Kidney tubule cell (primary cell): ENCODE measurements at places on chromosomes 5 and 9.

GRCh38 chr5:17177501-17178372 lies 39.7 kb upstream of the BASP1 start:
- DNase-seq: no peak

DNA sequence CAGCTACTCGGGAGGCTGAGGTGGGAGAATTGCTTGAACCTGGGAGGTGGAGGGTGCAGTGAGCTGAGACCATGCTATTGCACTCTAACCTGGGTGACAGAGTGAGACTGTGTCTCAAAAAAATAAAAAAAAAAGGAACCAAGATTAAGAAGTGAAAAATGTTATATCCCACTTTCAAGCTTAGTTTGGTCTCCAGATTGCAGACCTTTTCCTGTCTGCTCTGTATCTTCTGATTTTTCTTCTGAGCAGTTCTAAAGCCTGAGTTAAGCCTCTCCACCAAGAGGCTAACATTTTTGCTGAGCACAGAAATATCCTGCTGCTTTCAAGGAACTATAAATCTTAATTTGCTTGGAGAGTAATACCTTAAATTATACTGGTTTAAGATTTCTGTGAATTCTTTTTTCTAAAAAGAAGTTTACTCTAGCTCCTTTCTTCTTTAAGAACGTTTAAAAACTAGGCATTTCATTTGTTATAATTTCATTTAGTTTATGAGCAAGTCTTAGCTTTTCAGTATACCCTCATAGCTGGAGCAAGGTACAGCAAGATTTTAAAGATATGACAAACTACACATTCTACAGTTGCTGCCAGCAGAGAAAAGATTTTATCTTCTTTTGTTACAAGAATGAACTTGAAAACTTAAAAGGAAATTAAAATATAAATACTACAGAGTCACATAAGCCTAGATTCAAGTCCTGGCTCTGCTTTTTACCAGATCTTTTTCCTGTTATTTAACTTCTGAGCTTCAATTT lies 55.0 kb downstream of the GARNL3 start:
- DNase-seq: no peak

- no peak for DNase-seq
Measured at GRCh38 chr9:116767219-116767618, 80.1 kb downstream of the TRIM32 start.

DNA sequence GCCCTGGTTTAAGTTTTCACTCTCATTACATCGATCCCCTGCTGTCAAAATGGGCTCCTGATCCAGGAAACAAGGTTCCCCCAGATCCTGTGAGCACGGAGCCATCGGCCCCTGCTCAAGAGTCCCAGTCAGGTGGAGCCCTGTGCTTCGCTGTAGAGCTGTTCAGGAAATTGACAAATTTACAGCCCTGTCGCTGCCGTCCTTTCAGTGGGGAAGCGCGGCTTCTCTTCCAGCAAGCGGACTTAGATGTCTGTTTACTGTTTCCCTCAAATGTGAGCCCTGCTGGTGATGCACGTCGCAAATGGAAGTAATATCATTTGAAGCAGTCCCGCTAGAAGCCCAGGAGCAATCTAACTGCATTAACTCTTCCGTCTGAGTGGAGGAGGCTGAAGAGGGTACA lies 760.9 kb upstream of the WWC1 start:
- DNase-seq: no peak

- DNase-seq: no peak
Measured at GRCh38 chr5:130571076-130571475, 594.0 kb downstream of the HINT1 start.

DNA sequence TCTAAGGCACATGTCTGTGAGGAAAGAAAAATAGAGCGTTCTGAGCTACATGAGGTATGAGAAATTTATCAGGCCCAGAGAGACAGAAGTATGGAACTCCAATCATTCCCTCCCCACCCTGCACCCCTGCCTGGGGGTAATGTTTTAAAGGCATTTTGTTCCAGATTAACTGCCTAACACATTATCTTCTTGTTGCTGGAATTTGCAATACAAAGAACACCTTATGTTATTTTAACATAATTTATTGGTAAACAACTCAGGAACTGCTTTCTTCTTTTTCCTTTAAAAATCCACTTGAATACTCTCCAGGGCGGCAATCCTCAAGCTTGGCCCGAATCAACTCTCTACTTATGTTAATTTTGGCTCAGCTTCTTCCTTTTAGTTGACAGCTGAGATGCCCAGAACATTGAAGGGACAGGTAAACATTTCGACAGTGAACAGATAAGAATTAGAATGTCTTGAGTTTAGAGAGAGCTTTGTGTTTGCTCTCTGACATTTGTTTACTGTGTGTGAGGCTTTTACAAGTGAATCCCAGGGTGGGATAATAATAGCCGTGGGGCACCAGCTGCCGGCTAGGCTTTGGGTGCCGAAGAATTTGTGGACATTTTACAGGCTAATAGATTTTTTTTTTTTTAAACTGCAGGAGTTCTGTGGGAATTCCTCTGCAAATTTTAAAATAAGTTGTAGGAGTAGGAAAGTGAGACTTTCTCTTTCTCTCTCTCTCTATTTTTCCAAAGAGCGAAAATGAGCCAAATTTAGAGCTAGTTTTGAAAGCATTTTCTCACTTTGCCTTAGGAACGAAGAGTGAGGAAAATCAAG lies 96.4 kb upstream of the TAF11L2 start:
- no peak for DNase-seq

GRCh38 chr9:2666569-2666968 lies 45.0 kb downstream of the VLDLR start:
- DNase-seq: no peak

GRCh38 chr9:19255821-19256220 lies 25.3 kb downstream of the DENND4C start:
- no peak for DNase-seq

GRCh38 chr9:107090218-107090617 lies 192.9 kb upstream of the RAD23B start:
- no peak for DNase-seq

DNA sequence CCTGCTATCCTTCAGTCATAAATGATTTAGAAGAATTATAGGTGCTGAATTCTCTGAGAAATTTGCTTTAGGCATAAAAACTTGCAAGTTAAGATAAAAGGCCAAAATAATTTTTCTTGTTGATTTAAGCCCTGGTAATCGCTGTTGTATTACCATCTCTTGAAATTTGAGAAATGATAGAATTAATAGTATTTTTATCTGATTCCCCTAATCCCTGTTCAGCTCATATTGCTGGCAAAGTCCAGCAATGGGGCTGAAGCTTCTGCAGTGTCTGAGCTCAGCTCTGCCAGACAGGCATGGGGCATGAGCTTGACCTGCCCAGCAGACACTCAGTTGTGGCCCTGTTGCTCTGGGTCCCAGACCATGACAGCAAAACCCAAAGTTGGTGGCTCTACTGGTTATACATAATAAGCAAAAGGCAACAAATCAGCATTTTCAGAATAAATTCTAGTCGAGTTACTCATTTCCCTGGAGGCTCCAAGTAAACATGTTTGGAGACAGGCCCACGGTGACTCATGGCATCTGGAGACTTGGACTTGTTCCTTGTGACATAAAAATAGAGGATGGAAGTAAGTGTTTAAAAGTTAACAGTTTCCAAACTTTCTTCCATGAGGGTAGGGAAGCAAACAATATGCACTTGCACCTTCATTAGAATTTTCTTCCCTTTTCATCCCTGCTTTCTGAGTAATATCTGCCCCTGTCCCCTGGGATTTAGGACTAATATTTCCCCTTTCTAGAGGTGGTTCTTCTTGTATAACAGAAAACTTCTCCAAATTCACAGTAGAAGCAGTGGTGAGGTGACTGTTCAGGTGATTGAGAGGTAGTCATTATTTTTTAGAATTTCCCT lies 60.2 kb upstream of the SLC2A8 start:
- peak; percentile 91 for DNase-seq

DNA sequence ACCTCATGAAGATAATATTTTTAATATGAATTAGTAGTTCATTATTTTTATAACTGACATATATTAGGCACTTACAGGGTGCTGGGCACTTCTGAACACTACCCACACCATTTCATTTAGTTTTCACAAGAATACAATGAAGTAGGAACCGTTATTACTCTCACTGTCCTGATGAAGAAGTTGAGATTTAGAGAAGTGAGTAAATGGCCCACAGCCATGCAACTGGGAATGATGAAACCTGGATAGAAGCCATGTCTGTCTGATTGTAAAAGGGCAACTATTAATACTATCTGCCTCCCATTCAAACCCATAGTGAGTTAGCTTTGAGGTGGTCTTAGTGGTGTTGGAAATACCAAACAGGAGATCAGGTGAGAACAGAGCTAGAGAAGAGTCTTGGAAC lies 29.6 kb upstream of the OTULINL start:
- no peak for DNase-seq

DNA sequence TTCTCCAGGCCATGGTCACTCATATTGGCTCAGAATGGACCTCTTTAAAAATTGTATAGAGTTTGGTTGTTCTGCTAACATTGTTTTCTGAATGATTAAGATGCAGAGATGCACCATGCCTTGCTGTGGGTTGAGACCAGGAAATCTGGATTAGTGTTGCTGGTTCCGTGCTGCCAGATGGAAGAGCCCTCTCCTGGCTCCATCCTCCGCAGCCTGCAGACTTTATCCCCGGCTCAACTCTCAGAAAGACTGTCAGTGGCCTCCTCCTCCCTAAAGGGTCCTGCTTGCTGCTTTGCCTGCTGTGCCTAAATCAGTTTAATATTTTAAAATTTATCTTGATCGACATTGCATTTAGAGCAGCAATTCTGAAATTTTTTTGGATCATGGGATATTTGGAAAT lies 196.7 kb downstream of the TENT4A start:
- DNase-seq: no peak

DNA sequence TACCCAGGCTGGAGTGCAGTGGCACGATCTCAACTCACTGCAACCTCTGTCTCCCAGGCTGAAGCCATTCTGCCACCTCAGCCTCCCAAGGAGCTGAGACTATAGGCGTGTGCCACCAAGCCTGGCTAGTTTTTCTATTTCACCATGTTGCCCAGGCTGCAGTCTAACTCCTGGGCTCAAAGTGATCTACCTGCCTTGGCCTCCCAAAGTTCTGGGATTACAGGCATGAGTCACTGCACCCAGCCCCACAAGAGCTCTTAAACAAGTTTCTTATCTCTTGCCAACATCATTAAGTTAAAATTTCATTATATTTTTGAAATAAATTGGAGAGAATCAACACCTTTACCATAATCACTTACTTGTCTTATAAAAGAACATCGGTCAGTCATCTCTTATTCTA lies 280.3 kb downstream of the ARHGEF28 start:
- DNase-seq: no peak

- no peak for DNase-seq
Measured at GRCh38 chr5:67073045-67073680, 123.4 kb downstream of the CD180 start.

DNA sequence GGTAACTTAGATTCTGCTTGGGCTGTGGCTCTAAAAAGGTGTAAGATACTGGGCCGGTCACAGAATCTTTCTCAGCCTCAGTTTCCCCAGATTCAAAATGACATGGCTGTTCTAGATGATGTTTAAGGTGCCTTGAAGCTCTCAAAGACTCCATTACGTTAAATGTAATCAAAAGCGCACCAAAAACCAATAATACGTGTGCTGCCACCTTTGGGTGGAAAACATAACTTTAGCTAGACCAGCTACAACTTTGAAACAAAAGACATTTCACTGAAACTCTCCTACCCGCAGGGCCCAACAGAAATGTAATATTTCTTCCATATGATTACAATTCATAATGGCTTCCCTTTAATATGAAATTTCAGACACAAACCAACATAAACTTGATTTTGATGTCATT lies 35.0 kb upstream of the PCSK5 start:
- DNase-seq: peak; percentile 13

DNA sequence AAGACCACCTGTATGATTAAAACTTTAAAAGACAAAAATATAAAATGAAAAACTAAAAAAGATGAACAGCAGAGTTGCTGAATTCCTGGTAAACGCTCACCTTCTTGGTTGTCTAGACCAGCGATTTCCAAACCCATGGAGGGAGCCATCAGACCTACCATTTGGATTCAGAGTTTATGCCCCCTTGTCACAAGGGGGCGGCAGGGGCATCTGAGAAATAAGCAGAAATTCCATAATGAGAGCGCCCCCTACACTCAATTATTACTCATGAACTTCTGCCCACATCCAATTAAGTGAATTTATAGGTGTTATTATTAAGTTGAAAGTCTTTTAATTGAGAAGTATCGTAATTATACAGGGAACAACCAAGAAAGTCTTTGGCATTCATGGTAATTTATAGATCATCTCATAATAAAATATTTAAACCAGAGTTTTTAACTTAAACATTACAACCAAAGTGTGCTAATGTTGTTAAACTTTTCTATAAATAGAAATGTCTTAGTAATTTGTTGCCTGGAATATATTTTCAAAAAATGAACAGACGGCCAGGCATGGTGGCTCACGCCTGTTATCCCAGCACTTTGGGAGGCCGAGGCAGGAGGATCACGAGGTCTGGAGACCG lies 35.2 kb upstream of the SPATA31C2 start:
- DNase-seq: peak; percentile 80

GRCh38 chr9:128456613-128457061 lies 831 bp downstream of the ODF2 start:
- peak; percentile 66 for DNase-seq

DNA sequence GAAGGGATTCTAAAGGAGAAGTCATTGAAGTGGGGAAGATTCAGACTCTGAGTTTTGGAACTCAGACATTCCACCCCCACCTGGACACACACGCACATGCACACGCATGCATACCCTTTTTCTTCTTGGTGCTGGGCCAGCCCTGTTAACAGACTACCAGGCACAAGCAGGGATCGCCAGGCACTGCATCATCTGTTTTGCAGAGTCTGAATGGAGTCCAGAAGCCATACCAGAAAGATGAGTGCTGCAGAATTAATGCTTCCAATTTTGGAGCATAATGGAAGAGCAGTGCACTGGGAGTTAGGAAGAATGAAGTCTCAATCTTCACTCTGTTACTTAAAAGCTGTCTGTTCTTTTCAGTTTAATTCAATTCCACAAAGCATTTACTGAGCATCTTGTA lies 95.5 kb downstream of the PDE8B start:
- no peak for DNase-seq
